ENCODE measurements at places on chromosomes 7 and 10.
A peak's percentile ranks its signal among the peaks of the same experiment; 100 is the strongest.

GRCh38 chr7:8817448-8818036, 384.1 kb downstream of the NXPH1 start:
- DNase-seq, result no peak

DNA sequence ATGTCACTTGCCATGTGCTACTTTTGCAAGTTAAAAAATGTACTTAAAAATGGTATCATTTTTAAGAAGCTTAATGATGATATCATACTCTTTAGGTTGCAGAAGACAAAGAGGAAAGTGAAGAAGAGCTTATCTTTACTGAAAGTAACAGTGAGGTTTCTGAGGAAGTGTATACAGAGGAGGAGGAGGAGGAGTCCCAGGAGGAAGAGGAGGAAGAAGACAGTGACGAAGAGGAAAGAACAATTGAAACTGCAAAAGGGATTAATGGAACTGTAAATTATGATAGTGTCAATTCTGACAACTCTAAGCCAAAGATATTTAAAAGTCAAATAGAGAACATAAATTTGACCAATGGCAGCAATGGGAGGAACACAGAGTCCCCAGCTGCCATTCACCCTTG, 6.1 kb downstream of the LMOD2 start:
- no peak for DNase-seq

DNA sequence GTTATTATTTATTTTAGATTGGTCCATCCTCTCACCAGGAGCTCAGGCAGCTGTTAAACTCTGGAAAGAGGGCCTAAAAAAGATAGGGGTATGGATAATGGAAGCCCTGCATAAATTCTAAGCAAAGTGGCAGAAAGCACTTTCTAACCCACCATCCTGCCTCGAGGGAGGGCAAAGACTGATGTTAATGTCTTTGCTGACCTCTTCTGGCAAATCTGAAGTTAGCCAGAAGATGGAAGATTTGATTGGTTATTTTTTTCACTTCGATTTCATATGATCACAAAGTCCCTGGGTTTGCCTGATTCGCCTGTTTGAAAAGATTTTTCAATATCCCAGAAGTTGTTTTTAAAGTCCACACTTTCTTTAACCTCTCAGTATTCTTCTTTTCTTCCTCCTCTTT, 24.8 kb downstream of the OR9A2 start:
- peak; percentile 35 for DNase-seq

DNA sequence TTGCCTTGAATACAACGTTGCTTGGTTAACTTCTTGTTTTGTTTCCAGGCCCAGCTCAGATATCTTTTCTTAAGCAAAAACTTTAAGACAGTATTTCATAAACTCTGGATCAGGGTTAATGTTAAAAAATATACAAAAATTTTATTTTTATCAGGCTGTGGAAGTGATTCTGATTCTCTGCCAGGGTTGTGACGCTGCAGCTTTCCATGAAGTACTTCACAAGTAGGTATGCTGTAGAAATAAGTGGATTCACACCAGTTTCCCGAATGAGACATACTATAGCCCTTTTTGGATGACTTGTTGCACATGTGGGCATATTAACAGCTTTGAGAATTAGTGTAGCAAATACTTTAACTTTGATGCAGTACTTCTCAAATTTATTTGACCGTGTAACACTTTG, 70.1 kb downstream of the CDK14 start:
- DNase-seq, result no peak

GRCh38 chr10:112308125-112308502, 24.9 kb downstream of the TECTB start:
- no peak for DNase-seq

- DNase-seq, result no peak
Observed at GRCh38 chr7:22156205-22156604, 200.7 kb downstream of the RAPGEF5 start.

GRCh38 chr7:5266191-5267028, 16.3 kb upstream of the SLC29A4 start:
- DNase-seq, result no peak

GRCh38 chr10:84331091-84331490, 2.7 kb downstream of the CCSER2 start:
- no peak for DNase-seq

DNA sequence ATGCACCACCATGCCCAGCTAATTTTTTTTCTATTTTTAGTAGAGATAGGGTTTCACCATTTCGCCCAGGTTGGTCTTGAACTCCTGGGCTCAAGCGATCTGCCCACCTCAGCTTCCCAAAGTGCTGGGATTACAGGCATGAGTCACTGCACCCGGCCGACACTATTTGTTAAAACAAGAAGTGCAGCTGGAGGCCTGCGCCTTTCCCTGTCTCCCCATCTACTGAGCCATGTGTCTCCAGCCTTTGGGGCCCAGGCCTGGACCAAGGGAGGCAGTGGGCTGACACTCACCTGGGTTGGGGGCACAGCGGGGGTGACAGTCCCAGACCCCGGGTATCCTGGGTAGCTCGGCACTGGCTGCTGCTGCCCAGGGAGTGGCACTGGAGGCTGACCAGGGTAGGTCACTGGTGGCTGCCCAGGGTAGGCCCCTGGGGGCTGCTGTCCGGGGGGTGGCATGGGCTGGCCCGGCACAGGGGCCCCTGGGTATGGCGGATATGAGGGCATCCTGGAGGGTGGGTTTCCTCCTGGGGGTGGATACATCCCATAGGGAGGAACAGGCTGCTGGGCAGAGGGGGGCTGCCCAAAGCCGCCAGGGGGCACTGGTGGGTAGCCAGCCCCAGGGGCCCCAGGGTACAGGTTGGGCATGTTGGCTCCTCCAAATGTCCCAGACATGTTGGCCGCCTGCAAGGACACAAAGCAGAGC, 36.3 kb downstream of the PLAC9 start:
- no peak for DNase-seq

DNA sequence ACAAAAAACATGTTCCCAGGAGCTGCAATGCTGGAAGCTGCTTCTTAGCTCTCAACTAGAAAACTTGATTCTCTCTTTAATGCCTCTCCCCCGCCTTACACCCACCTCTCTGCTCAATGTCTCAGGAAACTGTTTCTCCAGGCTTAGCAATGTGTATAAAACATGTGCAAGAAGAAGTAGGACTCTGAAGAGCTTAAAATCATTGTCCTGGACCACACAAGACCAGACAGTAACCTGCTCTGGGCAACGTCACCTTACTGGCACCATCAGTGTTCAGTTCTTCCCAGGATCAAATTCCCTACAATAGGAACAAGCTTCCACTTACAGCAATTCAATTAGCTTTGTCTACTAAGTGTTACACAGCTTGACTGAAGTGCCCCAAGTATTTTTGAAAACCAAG, 104.9 kb downstream of the RAPGEF5 start:
- DNase-seq, result no peak

DNA sequence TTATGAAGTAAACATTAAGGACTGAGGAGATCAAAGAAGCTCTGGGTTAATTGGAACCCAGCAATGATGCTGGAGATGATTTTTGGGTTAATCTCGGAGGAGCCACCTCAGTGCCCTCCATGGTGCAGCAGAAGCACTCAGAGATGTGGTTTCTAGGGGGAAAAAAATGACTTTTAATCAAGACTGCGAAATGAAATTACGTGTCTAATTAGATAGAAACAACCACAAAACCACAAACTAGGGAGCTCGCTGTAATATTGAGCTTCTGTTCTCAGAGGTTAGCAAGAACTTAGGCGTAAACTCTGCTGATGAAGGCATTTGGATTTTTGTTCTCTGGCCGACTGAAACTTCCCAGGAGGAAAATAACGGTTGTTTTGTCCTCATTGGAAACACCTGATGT, 319.0 kb downstream of the GRID1 start:
- no peak for DNase-seq

DNA sequence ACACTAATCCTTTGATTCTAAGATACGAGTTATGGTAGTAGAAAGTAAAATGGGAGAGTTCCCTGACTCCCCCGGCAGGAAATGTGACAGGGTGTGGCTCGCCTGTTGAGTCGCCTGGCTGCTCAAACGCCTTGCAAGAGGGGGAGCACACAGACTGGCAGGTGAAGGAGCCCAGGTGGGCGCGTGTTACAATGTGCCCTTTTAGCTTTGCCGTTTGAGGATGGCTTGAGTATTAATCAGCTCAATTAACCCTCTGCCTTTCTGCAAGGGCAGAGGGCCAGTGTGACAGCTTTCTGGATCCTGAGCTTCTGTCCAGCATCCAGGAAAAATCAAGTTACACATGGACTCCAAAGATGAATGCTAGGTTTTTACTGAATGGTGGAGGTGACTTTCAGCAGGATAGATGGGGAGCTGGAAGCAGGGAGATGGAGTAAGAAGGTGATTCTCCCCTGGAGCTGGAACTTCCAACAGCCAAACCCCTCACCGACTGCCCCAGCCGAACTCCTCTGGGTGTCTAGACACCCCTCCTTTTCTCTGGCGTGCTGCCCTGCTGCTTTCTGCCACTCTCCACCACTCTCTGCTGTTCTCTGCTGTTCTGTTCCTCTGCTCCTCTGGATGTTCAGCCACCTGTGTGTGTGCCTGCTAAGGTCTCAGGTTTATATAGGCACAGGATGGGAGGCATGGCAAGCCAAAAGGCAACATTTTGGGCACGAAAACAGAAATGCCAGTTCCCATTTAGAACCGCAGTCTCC, 548.8 kb upstream of the KCND2 start:
- DNase-seq, result no peak

GRCh38 chr7:150958597-150958996, 19.5 kb downstream of the KCNH2 start:
- no peak for DNase-seq

- DNase-seq, result no peak
Observed at GRCh38 chr10:32348297-32349198, 1.6 kb upstream of the EPC1 start.

DNA sequence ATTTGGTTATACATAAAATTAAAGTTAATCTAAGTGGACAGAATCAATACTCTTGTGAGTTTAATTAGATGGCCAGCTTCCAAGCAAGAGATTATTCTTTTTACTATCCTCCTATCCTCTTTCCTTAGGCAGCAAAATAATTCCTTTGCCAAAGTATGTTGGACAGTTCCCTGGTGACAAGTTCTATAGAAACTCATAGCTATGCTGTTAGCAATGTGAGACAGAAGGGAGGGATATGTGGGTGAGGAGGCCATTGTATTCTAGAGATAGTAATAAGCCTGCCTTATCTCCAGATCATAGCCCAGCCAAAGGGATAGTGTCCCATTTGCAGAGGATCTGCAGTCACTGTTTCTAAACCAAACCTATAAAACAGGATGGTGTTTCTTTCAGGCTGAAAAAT, 181.6 kb upstream of the HDAC9 start:
- DNase-seq, result no peak

DNA sequence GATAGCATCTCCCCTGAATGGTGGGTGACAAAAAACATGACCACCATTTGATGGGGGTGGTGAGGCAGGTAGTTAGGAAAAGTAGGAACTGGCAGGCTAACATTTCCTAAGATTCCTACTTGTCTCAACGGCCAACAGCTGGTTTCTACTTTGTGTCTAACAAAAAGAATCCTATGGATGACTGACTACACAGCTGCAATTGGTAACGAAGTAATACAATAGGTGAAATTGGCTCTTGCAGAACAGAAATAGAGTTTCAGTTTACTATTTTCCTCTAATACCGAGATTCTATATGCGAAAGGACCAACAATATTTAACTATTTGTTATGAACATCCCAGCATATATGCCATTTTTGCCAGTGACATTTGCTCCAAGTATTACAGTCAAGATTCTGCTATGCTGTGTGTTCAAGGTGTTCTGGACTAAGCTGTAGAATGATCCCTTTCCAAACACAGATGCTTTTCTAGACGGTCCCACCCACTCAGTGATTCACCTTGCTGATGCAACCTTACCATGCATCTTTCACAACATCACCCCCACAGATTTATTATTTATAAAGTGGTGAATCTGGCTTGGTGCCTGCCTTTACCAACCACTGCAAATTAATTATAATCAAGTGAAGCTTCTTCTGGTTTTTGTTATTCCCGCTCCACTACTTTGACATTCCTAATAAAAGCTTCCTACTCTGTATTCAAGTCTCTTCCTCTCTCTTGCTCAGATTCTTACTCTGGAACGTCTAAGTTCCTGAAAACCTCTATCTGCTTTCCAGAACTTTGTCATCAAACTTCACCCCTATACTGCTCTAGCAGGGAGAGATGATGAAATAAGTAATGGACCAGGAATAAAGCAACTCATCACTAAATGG, 16.8 kb downstream of the BBIP1 start:
- DNase-seq, result no peak

- DNase-seq, result no peak
Observed at GRCh38 chr10:29356931-29357330, 68.1 kb downstream of the LYZL1 start.

GRCh38 chr10:6052247-6053221, 9.6 kb downstream of the IL2RA start:
- DNase-seq, result peak; percentile 89

Data from natural killer cell (primary cell).